ENCODE measurements at places on chromosomes 2 and 18. TPM values are rescaled to one million over a fixed set of nuclear protein-coding genes. Genes with fewer than 3 reads are reported as not detected.

Gene UGGT1
- 39.8 TPM for total RNA-seq

Gene ADRA2B
- total RNA-seq, result under 0.01 TPM

Gene DSG4
- not detected for total RNA-seq

Gene RNF125
- total RNA-seq, result 2.2 TPM

Gene ASB18
- total RNA-seq, result not detected

Gene ALKAL2
- total RNA-seq, result 0.09 TPM

Gene C2orf72
- 0.70 TPM for total RNA-seq

Gene C2orf42
- total RNA-seq, result 19.0 TPM

Gene USP40
- total RNA-seq, result 17.5 TPM

Gene SRBD1
- total RNA-seq, result 5.6 TPM

Gene CGREF1
- total RNA-seq, result 10.2 TPM

Gene KCNG2
- total RNA-seq, result 2.2 TPM

Gene PTMA
- total RNA-seq, result 340 TPM

Gene SNED1
- 27.7 TPM for total RNA-seq

Gene AMER3
- not detected for total RNA-seq

Gene TCF23
- not detected for total RNA-seq

Gene TACR1
- under 0.01 TPM for total RNA-seq

Gene RAB27B
- total RNA-seq, result 0.93 TPM

Gene MAB21L4
- not detected for total RNA-seq

Gene CPO
- not detected for total RNA-seq

Gene ARHGEF33
- total RNA-seq, result 0.09 TPM

Gene MPP4
- total RNA-seq, result 1.1 TPM

Gene COX7A2L
- total RNA-seq, result 157 TPM

Gene KRTCAP3
- 5.2 TPM for total RNA-seq

Gene GCKR
- total RNA-seq, result not detected

Gene LIPG
- total RNA-seq, result 5.6 TPM

Gene INHA
- 1.1 TPM for total RNA-seq

Gene SNORC
- 0.12 TPM for total RNA-seq

Gene PAIP2B
- 1.9 TPM for total RNA-seq

Gene HNMT
- total RNA-seq, result 17.0 TPM

Gene TUBA3E
- total RNA-seq, result not detected

Gene LGALSL
- 7.4 TPM for total RNA-seq

Gene POMC
- 6.1 TPM for total RNA-seq

Gene GPAT2
- 1.3 TPM for total RNA-seq

Gene REL
- 3.2 TPM for total RNA-seq

Gene SIX3
- not detected for total RNA-seq

Gene HOXD8
- 1.2 TPM for total RNA-seq

Gene CD207
- total RNA-seq, result not detected

Gene TTC31
- total RNA-seq, result 15.4 TPM

Gene GALNT5
- 1.7 TPM for total RNA-seq

Gene CROCC2
- total RNA-seq, result not detected

Gene SCLY
- 9.9 TPM for total RNA-seq

Gene TUBA4A
- total RNA-seq, result 2.0 TPM

Gene NBAS
- total RNA-seq, result 35.1 TPM

Measured in pericardium fibroblast (primary cell).